ENCODE measurements at places on chromosomes 7 and 10.

DNA sequence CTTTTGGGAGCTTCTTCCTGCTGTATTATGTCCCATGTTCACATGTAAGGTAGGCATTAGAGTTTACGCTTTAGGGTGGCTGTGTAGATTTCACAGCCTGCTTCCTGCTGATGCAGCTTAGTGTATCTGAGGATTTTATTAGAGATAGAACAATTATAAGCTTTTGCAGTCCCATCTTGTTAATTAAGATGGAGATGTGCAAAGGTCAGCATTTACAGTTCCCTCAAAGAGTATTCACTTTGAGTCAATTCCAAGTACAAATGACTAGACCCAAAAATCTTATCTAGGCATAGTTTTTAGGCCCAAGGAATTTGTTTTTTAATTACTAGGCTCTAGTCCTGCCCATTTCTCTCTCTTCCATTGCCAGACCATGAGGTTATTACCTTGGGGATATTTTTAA, 239.9 kb upstream of the PHF14 start:
- DNase-seq = no peak

DNA sequence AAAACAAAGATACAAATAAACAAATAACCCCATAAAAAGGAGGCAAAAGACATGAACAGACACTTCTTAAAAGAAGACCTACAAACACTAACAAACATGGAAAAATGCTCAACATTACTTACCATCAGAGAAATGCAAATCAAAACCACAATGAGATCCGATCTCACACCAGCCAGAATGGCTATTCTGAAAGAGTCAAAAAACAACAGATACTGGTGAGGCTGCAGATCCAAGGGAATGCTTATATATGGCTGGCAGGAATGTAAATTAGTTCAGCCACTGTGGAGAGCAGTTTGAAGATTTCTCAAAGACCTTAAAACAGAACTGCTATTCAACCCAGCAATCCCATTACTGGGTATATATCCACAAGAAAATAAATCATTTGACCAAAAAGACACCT, 80.4 kb upstream of the NRP1 start:
- no peak for DNase-seq

GRCh38 chr7:91425149-91425548, 160.9 kb downstream of the FZD1 start:
- no peak for DNase-seq

GRCh38 chr10:110357252-110357780, 52.6 kb upstream of the SMNDC1 start:
- peak; percentile 78 for DNase-seq

DNA sequence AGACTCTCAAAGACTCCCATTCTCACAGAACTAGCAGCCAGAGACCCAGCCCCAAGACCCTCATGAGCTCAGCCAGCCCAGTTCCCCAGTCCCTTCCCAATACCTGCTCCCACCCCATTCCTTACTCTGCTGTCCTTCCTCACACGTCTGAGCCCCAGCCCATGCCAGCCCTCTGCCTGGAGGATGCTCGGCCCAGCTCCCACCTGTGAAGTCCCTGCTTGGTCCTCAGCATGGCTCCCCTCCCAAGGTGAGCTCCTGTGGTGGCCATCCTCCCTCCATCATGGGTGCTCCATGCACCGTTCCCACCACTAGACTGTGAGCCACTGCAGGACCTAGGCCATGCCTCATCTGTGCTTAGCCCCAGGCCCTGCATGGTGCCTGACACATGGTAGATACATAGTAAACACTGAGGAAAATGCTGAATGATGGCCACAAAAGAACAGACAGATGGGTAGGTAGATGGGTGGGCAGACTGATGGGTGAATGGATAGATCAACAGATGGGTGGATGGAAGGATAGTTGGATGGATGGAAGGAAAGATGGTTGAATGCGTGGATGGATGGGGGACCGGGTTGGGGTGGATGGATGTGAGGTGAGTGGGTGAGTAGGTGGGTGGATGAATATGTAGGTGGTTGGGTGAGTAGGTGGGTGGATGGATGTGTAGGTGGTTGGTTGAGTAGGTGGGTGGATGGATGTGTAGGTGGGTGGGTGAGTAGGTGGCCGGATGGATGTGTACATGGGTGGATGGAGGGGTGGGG, 138.9 kb downstream of the GRID1 start:
- DNase-seq = no peak

All from activated CD4-positive, alpha-beta T cell treated with anti-CD3 and anti-CD28 coated beads for 48 hours (primary cell).